Ecto neural progenitor cell (in vitro differentiated cells): ENCODE measurements at places on chromosomes 5 and 9.

- no peak for DNase-seq
Observed at GRCh38 chr5:127799293-127799905, 96.2 kb downstream of the CCDC192 start.

DNA sequence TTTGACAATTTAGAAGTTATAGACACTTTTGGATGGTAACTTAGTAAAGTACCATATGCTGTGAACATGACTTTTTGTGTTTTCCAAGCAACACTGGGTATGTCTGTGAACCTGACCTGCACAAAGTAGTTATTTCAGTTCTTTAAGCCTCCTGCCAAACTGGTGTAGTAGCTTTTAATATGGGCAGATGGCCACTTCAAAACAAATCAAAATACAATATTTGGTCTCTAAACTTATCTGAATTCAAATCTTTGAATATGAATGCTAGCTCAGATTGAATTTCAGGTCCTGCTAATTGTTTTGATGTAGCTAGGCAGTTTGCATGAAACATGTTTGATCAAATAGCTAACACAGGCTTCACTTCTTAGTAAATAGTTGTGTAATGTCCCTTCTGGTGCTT, 1176.7 kb upstream of the CDH9 start:
- DNase-seq, result no peak

DNA sequence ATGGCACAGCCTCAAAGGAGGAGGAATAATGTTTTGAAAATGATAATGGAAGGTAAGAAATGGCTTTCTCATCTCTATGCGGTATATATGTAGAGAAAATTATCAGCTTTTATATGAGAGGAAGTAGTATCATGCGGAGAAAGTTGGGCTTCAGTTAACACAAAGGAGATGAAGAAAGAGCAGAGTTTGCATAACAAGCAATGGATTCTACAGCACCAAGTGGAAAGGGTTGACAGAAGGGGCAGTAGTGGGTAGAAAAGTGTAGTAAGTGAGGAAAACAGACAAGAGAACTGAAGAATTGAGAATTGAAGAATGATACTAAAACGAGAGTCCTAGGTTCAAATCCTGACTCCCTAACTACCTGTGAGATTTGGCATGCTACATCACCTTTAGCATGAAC, 51.0 kb downstream of the GNG10 start:
- DNase-seq, result no peak

GRCh38 chr9:32378496-32378895, 5.9 kb upstream of the ACO1 start:
- DNase-seq, result no peak

- DNase-seq, result no peak
Observed at GRCh38 chr9:106697750-106698502, 165.0 kb upstream of the ZNF462 start.
